ENCODE measurements at places on chromosomes 2 and 18.

GRCh38 chr2:8857709-8858108 is 20.3 kb upstream of the KIDINS220 start:
- no peak for DNase-seq

DNA sequence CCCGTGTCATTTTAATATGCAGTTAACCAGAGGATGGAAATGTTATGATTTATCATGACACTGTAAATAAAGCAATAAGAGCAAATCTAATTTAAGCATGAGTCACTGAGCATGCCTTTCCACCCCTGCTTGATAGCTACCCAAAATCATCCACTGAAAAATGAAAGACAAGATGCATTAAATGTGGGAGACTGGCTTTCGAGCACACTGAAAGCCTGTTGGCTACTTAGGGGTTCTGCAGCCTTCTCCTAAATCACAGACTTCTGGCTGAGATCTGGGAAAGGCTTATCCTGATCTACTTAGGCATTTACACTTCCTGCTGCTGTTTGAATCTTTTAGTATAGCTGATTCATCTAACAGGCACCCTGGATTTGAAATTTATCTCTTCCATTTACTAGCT is 778.3 kb upstream of the CDH7 start:
- no peak for DNase-seq

DNA sequence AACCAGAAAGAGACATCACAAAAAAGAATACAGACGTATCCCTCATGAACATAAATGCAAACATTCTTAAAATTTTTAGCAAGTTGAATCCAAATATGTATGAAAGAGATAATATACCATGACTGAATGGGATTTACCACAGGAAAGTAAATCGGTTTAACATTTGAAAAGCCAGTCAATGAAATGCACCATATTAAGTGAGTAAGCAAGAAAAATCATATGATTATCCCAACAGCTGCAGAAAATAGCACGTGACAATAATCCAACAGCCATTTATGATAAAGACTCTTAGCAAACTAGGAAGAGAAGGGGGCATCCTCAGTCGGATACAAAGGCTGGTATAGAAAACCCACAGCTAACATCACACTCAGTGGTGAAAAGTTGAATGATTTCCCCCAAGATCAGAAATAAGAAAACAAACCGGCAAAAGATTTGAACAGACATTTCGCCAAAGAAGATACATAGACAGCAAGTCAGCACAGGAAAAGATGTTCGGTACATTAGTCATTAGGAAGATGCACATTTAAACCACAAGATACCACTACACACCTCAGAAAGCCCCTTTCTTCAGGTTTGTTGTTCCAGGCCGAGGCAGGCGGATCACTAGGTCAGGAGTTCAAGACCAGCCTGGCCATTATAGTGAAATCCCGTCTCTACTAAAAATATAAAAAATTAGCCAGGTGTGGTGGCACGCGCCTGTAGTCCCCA is 144.3 kb downstream of the INHBB start:
- no peak for DNase-seq

DNA sequence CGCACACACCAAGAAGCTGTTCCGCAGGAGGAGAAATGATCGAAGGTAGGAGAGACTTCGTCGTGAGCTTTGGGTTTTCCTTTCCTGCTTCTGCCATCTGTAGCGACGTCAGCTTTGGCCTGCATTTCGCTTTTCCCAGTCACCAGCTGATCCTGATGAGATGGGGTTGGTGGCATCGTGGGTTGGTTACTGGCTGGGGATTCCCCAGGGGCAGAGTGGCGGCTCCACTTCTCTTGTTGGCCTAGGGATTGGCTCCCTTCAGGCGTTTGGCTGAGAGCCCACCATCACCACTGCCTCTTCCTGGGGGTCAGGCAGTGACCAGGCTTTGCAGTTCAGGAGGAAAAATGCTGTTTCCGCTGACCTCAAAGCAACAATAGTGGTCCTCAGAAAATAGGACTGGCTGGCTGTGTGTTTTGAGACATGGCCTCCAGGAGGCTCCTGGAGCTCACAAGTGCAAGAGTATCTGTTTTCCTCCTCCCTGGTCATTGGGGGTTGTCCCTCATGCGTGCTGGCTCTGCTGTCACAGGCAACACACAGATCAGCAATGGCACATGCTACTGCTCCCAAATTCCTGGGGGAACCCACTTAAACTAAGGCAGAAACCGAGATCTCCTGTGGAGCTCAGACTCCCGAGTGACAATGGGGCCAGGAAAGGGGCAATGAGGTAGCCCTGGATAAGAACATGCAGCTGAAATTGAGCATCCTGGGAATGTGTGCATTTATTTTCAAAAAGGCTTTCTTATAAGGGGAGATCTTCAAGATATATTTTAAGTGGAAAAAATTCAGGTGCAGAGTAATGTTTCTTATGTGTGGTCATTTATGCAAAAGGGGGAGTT is 173.0 kb downstream of the CTIF start:
- DNase-seq, result no peak

DNA sequence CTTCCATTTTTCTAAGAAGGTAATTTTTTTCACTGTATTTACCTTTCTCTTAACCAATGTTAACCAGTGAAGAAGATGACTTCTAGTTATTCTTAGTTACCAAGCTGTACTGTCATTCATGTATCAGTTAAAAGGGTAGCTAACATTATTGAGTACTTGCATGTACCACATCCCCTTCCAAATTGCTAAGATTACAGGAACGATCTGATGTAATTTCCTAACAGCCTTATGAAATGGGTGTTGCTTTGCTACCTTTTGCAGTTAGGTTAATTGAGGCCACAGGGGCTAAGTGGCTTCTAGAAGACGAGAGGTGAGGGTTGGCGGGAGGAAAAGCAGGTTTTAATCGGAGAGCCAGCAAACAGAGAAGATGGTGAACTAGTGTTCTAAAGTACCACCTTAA is 1.8 kb upstream of the SULT6B1 start:
- no peak for DNase-seq

GRCh38 chr2:219744066-219744465 is 116.6 kb downstream of the SLC4A3 start:
- DNase-seq, result no peak

GRCh38 chr18:58344080-58344670 is 284.7 kb downstream of the ALPK2 start:
- DNase-seq, result no peak

DNA sequence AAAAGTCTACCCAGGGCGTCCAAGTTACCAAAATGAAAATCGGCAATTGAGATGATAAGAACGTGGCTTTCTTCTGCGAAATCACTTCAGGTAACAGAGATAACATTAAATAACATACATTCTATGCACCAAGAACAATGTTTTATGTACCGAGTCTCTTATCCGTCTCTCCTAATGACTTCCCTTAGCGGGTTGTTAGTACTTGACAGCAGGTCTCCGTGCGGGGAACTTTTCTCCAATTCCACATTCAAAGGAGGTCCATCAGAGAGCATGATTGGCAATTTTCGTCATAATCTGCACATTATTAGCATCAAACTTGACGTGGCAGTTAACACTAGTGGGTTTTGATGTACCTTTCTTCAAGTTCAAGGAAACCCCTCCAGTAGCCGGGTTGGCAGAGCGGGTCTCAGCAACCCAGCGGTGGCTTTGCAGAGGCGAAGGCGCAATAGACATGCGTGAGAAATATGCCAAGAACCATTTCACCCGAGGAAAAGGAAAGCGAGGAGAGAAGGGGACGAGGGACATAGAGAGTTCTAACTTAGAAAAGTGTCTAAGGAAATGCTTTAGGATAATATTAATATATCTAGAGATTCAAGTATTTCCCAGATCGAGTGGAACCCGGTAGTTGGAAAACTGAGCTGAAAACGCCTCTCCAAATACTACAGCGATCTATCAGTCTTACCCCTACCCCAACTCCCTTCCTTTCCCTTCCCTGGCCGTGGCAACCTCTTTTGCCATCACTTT is 5.0 kb downstream of the EVX2 start:
- DNase-seq, result no peak

DNA sequence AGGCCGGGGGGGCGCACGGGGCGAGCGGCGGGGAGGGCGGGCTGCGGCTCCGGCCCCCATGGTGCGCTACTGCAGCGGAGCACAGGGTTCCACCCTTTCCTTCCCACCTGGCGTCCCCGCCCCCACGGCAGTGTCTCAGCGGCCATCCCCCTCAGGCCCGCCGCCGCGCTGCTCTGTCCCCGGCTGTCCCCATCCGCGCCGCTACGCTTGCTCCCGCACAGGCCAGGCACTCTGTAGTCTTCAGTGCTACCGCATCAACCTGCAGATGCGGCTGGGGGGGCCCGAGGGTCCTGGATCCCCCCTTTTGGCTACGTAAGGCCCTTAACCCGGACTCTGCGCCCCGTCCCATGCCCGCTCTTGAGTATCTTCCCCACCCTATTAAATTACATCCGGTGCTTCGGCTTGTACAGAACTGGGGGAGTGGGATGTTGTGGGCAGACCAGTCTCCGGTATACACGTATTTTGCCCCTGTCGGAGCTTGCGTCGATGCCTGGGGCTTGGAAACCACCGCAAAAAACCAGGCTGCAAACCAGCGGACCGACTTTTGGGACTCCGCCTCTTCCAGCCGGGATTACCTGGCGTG is 598 bp upstream of the WBP1 start:
- no peak for DNase-seq

DNA sequence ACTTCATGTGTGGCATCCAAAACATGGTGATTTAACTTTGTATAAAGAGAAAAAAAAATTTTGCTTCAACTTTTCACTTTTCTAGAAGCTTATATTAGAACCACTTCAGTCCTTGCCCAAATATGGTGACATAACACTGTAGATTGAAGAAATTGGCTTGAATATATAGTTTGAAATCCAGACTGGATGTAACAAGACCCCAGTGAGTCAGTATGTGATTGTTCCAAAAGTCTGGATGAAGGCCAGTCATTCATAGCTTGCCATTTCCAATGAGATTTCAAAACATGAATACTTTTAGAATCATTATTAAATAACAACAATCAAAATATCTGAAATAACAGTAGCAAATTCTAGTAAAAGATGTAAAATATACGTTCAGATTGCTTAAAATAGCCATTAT is 104.8 kb upstream of the FN1 start:
- DNase-seq, result no peak

DNA sequence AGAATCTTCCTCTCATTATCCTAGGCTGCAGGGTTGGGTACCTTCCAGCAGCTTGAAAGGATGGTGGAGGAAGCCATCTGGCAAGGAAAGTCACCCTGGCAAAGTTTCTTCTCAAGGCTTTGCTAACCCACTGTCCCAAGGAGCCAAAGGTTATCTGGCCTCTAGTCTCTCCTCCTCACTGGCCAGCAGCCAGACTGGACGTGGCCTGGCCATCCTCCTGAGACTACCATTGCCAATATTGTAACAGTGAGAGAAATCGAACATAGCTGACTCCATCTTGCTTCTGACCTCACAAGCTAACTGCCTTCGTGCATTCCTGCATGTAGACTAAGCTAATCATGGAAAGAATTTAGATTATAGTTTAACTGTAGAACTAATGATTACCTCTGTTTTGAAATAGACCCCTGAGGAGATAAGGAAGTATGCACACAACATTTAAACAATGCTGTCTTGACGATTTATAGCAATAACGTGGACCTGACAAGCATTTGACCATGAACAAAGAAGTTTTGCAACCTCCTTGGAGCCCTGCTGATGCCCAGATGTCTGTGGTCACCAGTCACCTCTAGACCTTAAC is 7.8 kb upstream of the ANXA4 start:
- no peak for DNase-seq

DNA sequence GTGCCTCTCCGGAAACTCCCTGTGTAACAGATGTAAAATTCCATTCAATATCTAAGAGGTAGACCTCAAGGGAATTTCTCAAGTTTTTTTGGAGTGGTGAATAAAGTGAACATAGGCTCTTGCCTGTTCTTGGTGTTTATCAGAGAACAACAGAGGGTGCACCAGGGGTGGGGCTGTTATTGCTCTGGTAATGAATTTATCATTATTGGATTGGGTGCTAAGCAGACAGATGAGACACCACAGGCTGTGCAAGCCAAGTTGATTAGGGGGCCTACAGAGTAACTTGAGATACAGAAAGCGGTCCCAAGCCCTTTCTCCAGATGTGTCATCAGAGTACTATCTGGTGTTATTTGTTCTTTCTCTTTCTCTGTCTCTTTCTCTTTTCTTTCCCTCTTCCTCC is 286.3 kb downstream of the OSR1 start:
- DNase-seq, result no peak

DNA sequence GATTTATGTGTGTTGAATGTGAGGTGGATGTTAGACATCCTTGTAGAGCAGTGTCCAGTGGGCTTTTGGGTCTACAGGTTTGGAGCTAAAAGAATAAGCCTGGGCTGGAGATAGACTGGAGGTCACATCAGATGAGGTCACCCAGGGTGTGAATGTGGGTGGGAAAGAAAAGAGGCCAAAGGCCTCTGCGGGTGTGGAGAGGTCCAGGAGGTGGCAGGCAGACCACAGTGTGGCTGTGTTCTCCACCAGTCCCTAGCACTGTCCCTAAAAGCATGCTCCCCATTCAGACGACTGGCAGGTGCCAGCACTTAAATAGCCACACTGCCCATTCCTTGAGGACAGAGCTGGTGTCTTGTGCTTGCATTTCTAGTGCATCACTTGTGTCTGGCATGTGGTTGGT is 4.1 kb downstream of the ATG4B start:
- no peak for DNase-seq

GRCh38 chr2:8592736-8593135 is 89.1 kb upstream of the ID2 start:
- DNase-seq, result no peak

GRCh38 chr2:230137902-230138539 is 69.3 kb upstream of the SLC16A14 start:
- no peak for DNase-seq

DNA sequence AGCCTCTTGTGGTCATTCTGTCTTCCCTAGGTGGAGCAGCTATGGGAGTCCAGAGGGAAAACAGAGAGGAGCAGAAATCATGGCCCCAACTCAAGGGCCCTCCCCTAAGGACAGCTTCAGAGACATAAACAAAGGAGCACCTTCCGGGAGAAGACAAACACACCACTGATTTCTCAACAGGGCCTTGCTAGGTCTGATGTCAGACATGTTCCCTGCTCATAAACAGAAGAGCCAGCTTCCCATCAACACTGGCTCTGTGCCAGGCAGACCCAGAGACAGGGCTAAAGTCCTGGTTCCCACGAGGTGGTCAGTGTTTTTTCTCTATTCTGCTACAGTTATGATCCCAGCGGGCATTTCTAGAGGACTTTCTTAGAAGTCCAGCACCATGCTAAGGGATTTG is 19.3 kb downstream of the CXCR2 start:
- DNase-seq, result no peak

DNA sequence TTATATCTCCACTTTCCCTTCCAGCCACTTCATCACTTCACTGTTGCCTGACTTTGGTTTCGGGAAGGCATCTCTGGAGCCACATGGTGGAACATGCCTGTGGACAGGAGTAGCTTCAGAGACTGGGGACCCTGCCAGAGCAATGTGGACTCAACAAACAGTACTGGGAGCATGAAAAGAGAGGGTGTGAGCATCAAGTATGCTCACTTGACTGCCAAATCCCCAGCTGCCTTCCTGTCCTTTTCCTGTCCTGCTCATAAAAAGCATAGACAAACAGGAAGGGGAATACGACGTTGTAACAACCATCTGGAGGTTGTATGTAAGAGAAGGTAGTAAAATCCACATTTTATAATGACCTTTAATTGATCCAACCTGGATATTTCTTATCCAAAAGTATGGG is 61.3 kb upstream of the CSRNP3 start:
- no peak for DNase-seq

GRCh38 chr2:661360-661635 is 15.9 kb downstream of the TMEM18 start:
- DNase-seq, result no peak
